ENCODE measurements at places on chromosomes 2 and 18. TPM values are rescaled to one million over a fixed set of nuclear protein-coding genes. Genes with fewer than 3 reads are reported as not detected.

The UGT1A8 gene
- total RNA-seq: not detected

The LHCGR gene
- total RNA-seq: 0.72 TPM

The KCNG2 gene
- total RNA-seq: 0.49 TPM

The UGT1A10 gene
- total RNA-seq: not detected

Measured in upper lobe of left lung (tissue), 6 donors.